ENCODE measurements at places on chromosomes 2 and 18.

GRCh38 chr2:204834716-204835384 lies 289.6 kb downstream of the PARD3B start:
- DNase-seq, result no peak

DNA sequence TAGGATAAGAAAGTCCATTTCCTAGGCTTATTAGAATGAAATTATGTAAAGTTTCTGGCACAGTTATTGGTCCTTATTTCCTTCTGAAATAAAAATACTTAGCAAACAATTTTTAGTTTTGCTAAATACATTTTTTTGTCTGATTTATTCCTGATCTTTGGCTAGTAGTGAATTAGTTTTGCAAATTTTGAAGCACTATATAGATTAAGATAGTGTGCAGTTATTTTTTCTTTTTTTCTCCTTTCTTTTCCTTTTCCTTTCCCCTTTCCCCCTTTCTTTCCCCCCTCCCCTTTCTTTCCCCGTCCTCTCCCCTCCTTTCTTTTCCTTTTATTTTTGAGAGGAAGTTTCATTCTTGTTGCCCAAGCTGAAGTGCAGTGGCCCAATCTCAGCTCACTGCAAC lies 59.7 kb downstream of the BIRC6 start:
- no peak for DNase-seq

GRCh38 chr2:194591192-194591591 lies 1065.8 kb upstream of the SLC39A10 start:
- DNase-seq, result no peak

- no peak for DNase-seq
These were observed 48.2 kb downstream of the CABYR start for GRCh38 chr18:24187049-24187448.

GRCh38 chr2:97963079-97963406 lies 32.7 kb downstream of the TMEM131 start:
- no peak for DNase-seq

- no peak for DNase-seq
These were observed 100.5 kb upstream of the ODC1 start for GRCh38 chr2:10548626-10549025.

DNA sequence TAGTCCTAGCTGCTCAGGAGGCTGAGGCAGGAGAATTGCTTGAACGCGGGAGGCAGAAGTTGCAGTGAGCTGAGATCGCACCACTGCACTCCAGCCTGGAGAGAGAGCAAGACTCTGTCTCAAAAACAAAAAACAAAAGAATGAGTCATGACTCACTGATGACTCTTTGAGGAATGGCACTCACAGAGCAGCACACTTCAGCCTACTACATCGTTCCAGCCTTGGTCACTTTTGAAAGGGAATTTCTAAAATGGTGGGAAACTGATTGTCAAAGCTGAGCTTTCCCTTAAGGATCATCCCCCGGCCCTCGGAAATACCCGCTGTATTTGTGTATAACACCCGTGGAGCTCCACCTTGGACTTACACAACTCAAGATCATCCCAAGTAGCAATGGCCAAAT lies 217.3 kb upstream of the HS6ST1 start:
- DNase-seq, result no peak

DNA sequence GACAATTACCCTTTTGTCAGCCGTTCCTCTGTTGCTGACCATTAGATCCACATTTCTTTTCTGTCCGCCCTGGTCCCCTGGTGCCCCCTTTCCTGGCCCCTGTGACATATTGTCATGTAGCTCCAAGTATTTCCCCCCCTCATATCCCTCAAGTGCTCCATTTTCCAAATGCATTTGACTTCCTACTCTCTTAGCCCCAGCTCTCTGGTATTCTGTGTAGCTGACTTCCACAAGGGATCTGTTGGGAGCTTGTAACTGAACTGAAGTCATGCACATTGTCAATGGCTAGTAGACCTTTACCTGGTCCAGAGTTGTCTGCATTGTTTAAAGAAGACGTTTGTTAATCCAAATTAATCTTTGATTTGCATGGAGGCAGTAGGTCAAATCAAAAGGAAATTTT lies 34.8 kb downstream of the LIPG start:
- no peak for DNase-seq

DNA sequence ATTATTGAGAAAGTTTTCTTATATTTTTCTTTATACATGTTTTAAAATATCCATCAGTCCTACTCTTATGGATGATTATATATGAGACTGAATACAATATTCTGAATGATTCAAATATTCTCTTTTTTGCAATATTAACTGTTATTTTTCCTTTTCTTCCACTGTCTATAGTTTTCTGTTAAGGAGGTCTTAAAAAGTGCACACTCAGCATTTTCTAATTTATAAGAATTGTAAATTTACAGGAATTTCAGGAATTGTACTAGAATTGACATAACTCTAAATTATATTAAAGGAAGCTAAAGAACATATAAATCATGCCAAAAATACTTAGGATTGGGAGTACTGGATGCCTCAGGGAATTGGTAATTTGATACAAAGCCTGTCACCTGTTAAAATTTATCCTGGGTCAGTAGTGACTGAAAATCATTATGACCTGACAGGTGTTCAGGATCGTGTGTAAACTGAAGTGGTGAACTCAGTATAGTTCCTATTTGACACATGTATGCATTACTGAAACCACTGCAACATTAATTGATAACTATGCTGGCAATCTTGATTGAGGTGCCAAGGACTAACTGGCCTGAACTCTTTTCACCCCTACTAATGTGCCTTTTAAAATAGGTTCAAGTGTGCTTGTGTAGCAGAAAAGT lies 30.4 kb downstream of the MSTN start:
- no peak for DNase-seq

Measured in stimulated activated CD4-positive, alpha-beta T cell treated with anti-CD3 and anti-CD28 coated beads, Interleukin-2, amount 100 ng/mL, for 48 hours (primary cell).